ENCODE measurements at places on chromosomes 2 and 18.

DNA sequence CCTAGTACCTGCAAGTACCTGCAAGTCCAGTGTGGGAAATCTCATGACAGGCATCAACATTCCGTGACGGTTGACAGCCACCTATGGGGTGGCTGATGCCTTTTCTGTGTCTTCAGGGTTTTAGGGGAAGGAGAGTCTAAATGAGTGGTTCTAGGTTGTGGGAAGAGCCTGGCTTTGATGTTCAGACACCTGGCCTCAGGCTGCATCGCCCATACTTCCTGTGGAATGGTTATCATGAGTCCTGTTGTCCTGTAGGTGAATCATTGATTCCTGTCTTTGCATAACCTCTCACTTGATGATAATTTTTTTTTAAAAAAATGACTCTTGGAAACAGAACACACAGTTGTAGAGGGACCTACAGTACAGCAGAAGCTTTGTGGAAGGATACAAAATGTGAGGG is 108.9 kb downstream of the NEDD4L start:
- no peak for DNase-seq

- DNase-seq = peak; percentile 31
Measured at GRCh38 chr2:235494716-235495372, 1.0 kb downstream of the AGAP1 start.

- DNase-seq = no peak
Measured at GRCh38 chr2:102929721-102930120, 167.9 kb downstream of the TMEM182 start.

GRCh38 chr2:9741110-9741509 is 102.2 kb upstream of the TAF1B start:
- DNase-seq = no peak

DNA sequence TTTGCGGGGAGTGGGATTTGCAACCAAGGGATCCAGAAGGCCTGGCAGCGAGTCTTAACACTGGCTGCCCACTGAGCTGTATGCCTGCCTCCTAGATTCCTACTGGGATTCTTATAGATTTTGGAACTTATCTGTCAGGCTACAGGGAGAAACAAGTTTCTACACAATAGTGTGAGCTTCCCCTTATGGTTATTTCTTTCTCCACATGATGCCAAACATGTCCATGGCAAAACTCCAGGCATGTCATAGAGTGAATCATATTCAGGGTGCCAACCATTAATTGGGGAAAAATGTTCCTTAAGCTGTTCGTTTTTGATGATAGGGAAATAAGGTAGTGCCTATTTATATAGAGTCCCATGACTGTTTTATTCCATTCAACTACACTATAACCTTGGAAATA is 1185.2 kb upstream of the CELF4 start:
- DNase-seq = no peak

- no peak for DNase-seq
Measured at GRCh38 chr18:27276886-27277285, 91.8 kb upstream of the CHST9 start.

GRCh38 chr2:117621326-117621725 is 193.2 kb upstream of the DDX18 start:
- DNase-seq = no peak

GRCh38 chr2:73415906-73416305 is 30.3 kb downstream of the ALMS1 start:
- DNase-seq = no peak

- peak; percentile 82 for DNase-seq
Measured at GRCh38 chr2:217223222-217223930, 363.5 kb upstream of the TNP1 start.

DNA sequence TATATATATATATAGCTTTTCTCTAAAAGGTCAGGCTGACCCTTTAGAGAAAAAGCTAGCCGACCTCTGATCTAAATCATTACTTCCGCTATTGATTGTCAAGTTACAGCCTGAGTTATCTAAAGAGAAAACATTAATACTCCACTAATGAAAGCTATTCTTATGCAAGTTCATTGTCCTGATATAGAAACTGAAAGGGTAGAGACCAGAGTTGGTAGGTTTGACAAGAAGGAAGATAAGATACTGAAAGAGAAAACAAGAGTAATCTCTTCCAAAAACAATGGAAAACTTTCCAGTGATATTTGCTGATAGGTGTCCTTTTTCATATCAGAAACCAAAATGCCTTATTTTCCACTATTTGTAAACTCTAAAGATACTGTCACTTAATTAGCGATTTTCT is 62.8 kb upstream of the SLC39A10 start:
- DNase-seq = no peak

DNA sequence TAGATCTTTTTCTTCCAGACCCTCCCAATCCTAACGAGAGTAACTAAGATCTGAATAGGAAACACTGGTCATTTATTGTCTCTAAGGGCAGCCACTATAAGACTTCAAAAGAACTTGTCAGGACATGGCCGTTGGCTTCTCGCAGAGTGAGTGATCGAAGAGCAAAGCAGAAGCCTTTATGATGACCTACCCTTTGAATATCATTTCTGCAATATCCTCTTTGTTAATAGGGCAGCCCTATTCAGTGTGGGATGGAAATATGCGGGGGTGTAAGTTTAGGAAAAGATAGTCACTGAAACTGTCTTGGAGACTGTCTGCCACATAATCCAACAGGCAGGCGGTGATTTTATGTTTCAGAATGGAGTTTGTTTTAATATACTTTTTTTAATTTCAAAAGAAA is 70.9 kb downstream of the FBXO36 start:
- DNase-seq = no peak

DNA sequence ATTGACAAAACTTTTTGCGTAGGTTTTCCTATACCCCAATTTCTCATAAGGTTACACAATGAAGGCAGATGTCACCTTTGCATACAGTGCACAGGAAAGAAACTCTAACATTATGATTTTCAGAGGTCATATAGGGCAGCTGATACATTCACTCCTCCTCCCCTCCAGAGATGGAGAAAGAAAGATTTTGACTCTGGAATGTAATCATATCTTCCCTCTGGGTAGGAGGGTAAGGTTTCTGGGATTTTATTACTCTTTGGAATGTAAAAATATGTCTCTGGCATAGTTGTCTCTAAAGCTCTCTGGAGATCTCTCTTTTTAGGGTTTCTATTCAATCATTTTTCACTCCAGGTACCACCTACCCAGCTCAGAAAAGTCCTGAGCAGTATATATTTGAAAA is 398.3 kb downstream of the GPD2 start:
- DNase-seq = no peak

GRCh38 chr2:175769200-175769599 is 232.9 kb downstream of the LNPK start:
- DNase-seq = no peak

DNA sequence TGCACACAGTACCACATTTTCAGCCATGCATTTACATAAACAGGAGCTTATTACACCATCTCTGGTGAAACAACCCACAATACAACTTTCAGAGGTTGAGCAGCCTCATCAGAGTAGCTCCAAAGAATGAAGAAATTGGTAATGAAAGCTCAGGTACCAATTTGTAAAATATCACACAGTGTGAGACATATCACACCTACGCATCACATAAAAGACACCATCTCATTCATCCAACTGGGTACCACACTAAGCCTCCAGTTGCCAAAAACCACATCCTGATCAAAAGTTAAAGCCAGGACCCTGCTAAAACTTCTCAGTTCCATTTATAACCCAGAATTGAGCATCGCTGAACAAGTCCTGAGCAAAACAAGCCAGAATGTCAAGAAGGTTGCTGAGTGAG is 4.6 kb downstream of the TMEM163 start:
- peak; percentile 10 for DNase-seq

- no peak for DNase-seq
Measured at GRCh38 chr2:212797484-212798205, 259.0 kb upstream of the ERBB4 start.

DNA sequence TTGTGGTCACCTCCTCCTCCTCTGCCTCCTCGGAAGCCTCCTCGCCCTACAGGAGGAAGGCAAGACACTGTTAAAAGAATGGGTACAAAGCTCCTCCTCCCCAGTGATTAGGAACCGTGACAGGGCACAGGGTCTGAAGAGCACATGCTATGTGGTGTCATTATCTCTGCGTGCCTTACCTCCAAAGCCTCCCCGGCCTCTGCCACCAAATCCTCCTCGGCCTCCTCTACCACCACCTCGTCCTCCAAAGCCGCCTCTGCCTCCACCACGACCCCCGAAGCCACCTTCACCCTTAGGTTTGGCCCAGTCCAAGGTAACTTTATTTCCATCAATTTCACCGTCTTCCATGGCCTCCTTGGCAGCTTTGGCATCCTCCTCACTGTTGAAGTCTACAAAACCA is 9.1 kb downstream of the NCL start:
- DNase-seq = peak; percentile 9

DNA sequence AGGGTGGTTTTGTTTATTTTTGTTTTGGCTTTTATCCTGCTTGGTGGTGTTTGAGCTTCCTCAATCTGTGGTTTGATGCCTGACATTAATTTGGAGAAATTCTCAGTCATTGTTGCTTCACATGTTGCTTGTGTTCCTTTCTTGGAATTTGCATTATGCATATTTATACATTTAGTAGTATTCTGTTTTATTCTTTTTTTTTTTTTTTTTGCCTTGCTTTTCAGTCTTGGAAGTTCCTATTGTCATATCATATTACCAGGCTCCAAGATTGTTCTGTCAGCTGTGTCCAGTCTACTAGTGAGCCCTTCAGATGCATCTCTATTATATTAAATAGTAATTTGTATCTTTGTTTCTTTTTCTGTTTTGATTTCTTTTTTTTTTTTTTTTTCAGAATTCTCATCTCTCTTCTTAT is 77.0 kb downstream of the EPC2 start:
- no peak for DNase-seq

GRCh38 chr2:66522611-66523376 is 87.9 kb downstream of the MEIS1 start:
- no peak for DNase-seq

DNA sequence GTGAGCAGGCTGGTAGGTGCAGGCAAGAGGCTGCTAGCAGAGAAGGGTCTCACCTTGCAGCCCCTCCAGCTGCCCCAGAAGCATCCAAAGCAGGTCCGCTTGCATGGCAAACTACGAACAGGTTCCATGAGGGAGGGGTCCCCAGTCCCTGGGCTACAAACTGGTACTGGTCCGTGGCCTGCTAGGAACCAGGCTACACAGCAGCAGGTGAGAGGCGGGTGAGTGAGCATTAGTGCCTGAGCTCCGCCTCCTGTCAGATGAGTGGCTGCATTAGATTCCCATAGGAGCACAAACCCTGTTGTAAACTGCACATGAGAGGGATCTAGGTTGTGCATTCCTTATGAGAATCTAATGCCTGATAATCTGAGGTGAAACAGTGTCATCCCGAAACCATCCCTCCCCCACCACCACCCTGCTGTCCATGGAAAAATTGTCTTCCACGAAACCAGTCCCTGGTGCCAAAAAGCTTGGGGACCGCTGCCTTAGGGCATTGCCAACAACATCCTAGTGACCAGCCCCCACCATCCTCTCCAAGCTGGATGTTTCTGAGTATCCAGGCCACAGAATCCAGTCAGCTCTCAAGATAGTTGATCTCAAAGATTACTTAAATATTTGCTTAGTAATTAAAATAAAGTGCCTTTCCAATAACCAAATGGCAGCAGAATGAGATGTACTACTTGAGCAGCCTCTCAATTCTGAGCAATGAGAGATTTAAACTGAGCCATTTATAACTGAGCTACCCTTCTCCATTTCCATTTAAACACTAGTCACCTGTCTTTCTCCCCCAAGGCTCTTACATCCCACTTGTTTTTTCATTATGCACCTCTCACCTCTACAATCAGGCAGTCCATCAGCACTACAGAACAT is 32.4 kb downstream of the LRP2 start:
- DNase-seq = no peak

GRCh38 chr2:233227346-233227978 is 24.0 kb upstream of the ATG16L1 start:
- no peak for DNase-seq

GRCh38 chr2:97963880-97964279 is 31.9 kb downstream of the TMEM131 start:
- no peak for DNase-seq

DNA sequence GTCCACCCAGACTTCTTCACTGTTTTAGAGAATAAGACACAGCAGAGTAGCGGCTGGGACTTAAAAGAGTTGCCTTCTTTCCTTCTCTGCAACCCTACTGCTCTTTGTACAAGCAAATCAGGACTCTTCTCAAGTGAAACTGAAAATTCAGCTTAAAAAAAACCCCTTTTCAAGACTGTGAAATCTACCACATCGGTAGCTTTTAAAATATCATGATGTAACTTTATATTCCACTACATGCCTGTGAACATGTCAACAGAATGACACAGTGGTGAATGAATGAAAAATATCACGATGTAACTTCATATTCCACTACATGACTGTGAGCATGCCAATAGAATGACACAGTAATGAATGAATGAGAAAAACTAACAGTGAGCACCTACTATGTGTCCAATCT is 53.4 kb downstream of the TCF4 start:
- DNase-seq = no peak

Measured in activated CD4-positive, alpha-beta T cell treated with anti-CD3 and anti-CD28 coated beads for 36 hours (primary cell).